Naive thymus-derived CD8-positive, alpha-beta T cell (primary cell): ENCODE measurements at places on chromosomes 2 and 18. TPM values are rescaled to one million over a fixed set of nuclear protein-coding genes. Genes with fewer than 3 reads are reported as not detected.

DNA sequence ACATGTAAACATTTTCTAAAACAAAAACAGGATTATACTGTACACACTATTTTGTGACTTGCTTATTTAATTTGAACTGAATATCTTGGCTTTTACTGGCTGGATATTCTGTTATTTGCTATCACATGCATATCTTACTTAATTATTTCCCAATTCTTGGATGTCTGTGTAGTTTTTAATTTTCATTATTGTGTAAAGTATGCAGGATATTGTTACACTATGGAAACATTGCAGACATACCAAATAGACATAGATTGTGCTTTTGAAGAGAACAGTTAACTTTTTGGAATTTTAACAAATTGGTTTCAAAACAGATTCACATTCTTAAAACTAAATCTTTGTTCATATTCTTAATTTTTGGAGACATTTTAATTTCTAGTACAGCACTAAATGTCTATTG is 2.1 kb downstream of the PHOSPHO2 start:
- no peak for DNase-seq
- H3K4me3 ChIP-seq, result no peak overlapping the region
- H3K36me3 ChIP-seq, result peaks cover 5% of the 10 kb centered on the region
- no peaks in the 10 kb centered on the region for H3K27me3 ChIP-seq

DNA sequence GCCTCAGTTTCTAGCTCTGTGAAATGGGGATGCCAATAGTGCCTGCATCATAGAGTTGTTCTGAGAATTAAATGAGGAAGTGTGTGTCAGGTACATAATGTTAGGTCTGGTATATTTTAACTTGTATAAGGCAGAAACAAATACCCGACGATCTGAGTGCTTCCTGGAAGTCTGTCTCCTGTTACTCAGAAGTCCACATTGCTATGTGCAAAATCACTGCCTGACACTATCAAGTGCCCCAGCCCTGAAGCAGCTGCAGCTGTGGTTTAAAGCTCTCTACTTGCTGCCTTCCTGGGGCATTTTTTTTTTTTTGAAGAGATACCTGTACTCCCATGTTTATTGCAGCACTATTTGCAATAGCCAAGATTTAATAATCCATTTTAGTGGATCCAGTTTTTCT is 125.3 kb downstream of the SLC4A3 start:
- no peaks in the 10 kb centered on the region for H3K36me3 ChIP-seq
- no peak for DNase-seq
- no peaks in the 10 kb centered on the region for H3K4me1 ChIP-seq

- H3K4me1 ChIP-seq, result no peaks in the 10 kb centered on the region
- no peaks in the 10 kb centered on the region for H3K27me3 ChIP-seq
- no peak for DNase-seq
- no peaks in the 10 kb centered on the region for H3K36me3 ChIP-seq
Measured at GRCh38 chr2:189391201-189391600, 50.1 kb upstream of the WDR75 start.

DNA sequence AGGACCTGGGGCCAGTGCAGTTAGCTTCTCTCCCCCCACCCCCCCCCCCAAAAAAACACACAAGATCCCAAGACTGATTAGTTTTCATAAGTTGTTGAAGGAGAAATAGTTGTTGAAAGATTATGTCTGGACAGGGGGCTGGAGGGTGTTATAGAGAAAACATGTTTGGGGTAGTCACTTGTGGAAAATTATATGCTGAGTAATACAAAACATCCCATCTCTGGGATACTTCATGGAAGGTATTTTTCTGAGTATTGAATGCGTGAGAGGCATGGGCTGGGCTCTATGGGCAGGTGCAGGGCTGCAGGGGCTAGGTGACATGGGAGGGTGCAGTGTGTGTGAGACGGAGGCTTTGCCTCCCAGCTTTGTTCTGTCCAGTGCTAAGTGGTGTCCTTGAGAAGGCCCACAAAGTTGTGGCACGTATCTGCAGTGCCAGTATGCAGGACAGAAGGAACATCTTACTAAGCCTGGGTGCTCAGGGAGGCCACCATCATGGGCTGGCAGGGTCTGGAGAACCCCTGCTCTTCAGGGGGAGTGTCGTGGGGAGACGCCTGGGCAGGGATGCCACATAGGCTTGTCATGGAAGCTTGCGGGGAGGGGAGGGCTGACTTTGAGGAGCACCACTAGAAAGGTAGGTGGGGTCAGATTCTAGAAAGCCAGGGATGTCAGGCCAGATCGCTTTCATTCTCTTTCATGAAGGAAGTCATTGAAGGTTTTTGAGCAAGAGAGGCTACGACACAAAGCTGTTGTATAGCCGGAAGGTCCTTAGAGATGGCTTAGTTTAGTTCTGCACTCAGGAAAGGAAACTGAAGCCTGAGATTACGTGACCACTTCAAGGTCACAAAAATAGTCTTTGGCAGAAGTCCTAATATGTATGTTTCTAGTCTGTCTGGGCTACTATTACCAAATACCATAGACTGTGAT is 232.0 kb downstream of the LDLRAD4 start:
- H3K27me3 ChIP-seq, result no peaks in the 10 kb centered on the region
- peak overlapping the region; percentile 89 for H3K27ac ChIP-seq
- H3K4me1 ChIP-seq, result peaks cover 28% of the 10 kb centered on the region
- no peak for DNase-seq
- H3K36me3 ChIP-seq, result no peaks in the 10 kb centered on the region

DNA sequence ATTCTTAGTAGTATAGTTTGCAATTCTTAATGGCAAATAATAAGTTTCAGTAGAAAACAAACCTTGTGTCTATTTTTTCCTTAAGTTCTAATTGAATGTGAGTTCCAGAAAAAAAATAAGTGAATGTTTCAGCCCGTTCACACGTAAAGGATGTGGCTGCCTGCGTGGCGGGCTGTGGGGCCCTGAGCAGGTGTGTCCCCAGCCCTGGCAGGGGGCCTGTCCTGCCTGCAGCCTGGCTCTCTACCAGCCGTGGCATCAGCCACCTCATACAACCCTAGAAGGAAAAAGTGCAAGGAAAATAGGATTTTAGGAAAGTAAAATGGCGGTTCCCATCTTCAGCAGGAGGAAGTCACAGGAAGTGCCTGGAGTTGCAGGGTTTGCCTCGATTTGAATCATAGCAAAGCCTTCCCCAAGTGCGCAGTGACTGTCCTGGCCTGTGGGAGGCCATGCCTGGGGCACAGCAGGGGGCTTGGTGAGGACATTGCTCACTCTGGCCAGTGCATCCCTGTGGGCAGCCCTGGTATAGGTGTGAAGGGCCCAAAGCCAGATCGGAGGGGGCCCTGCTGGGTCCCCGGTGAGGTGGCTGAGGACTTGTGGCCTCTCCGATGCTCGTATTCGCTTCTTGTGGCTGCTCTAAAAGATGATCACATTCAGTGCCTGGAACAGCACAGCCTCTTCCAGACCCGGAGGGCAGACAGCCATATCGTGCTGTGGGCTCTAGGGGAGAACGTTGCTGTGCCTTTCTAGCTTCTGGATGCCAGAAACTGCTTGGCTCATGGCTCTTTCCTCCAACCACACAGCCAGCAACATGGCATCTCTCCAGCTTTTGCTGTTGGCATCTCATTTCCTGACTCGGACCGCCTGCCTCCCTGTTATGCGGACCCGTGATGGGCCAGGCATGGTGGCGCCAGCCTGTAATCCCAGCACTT is 12.6 kb downstream of the DTYMK start:
- peaks cover 9% of the 10 kb centered on the region for H3K4me1 ChIP-seq
- no peak overlapping the region for H3K27ac ChIP-seq
- DNase-seq, result no peak
- H3K27me3 ChIP-seq, result no peaks in the 10 kb centered on the region
- no peaks in the 10 kb centered on the region for H3K36me3 ChIP-seq

GRCh38 chr2:180662941-180663471 is 317.4 kb upstream of the UBE2E3 start:
- H3K27me3 ChIP-seq, result peaks cover 14% of the 10 kb centered on the region
- H3K27ac ChIP-seq, result no peak overlapping the region
- no peak overlapping the region for H3K4me3 ChIP-seq
- H3K36me3 ChIP-seq, result no peaks in the 10 kb centered on the region
- H3K4me1 ChIP-seq, result no peaks in the 10 kb centered on the region

The UGT1A10 gene
- not detected for total RNA-seq

The LYPD1 gene
- total RNA-seq, result not detected

The SNED1 gene
- total RNA-seq, result 91.8 TPM

The SAG gene
- total RNA-seq, result not detected

The SERPINB7 gene
- not detected for total RNA-seq

The MARCHF7 gene
- total RNA-seq, result 145 TPM
